Coronary artery (tissue), 2 donors: ENCODE measurements at places on chromosomes 12 and 14.

- no peak for DNase-seq
Observed at GRCh38 chr12:52347551-52348510, 19.4 kb downstream of the KRT85 start.

- DNase-seq, result no peak
Observed at GRCh38 chr14:52767058-52767833, 24.2 kb downstream of the GNPNAT1 start.

GRCh38 chr14:32701475-32701874, 237.2 kb upstream of the NPAS3 start:
- no peak for DNase-seq

GRCh38 chr12:51793201-51793600, 55.3 kb downstream of the FIGNL2 start:
- no peak for DNase-seq

DNA sequence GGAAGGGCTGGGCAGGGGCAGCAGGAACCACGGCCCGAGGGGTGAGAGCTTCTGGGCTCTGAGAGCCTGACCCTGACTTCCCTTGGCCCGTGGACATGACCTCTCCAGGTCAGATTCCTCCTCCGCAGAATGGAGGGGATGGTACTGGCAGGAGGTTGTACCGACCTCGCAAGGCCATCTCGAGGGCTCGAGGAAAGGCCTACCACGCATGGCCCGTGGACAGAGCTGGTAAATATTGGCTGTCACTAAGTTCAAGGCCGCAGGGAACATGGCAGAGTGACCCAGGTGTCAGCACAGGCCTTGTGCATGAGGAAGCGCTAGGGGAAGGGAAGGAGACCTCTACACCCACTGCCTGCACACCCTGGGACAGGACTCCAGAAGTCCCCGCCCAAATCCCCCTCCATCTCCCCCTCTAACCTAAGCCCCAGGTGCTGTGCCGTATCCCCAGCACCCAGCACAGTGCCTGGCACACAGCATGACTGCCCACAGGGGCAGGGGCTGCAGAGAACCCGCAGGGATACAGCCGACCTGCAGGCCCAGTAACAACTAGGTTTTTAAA, 54.9 kb upstream of the PPP2R5C start:
- DNase-seq, result no peak

- no peak for DNase-seq
Observed at GRCh38 chr14:105385698-105386365, 12.5 kb upstream of the TEX22 start.

DNA sequence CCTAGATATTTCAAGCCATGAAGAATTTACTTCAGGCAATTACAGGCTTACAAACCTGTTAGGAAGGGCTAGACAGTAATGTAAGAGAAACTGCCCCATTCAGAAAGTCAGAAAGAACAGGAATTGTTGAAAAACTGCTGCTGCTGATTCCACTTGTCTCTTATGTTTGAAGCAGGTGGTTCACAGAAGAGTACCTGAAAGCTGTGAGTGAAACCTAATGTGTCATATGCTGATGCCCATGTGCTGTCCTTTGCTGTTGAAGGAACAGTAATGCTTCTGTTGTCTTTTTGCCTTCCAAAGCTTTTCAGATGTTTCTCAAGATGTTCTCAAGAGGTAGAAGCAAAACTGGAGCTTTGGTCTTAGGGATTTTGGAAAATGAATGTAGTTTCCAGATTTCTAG, 39.0 kb downstream of the MNAT1 start:
- DNase-seq, result no peak

- no peak for DNase-seq
Observed at GRCh38 chr12:70556179-70556869, 80.9 kb downstream of the PTPRB start.

- no peak for DNase-seq
Observed at GRCh38 chr12:30420561-30420960, 275.1 kb downstream of the IPO8 start.

DNA sequence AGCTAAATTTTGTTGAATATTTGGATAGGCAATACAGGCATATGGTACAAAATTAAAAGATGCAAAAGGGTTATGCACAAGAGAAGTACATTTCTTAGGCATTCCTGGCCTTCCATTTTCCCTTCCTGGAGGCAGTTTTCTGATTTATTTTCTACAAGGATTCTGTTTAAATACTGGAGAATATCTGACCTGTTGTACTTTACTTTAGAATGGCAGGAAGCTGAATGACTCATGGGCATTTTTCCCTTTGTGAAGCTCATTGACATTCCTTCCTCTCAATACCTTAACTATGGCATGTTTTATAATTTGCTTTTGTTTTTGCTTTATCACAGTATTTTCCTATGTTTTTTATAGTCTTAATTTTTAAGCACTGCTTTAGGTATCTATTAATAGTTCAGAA, 62.7 kb downstream of the RCOR1 start:
- DNase-seq, result no peak
